ENCODE measurements at places on chromosomes 4 and X.

DNA sequence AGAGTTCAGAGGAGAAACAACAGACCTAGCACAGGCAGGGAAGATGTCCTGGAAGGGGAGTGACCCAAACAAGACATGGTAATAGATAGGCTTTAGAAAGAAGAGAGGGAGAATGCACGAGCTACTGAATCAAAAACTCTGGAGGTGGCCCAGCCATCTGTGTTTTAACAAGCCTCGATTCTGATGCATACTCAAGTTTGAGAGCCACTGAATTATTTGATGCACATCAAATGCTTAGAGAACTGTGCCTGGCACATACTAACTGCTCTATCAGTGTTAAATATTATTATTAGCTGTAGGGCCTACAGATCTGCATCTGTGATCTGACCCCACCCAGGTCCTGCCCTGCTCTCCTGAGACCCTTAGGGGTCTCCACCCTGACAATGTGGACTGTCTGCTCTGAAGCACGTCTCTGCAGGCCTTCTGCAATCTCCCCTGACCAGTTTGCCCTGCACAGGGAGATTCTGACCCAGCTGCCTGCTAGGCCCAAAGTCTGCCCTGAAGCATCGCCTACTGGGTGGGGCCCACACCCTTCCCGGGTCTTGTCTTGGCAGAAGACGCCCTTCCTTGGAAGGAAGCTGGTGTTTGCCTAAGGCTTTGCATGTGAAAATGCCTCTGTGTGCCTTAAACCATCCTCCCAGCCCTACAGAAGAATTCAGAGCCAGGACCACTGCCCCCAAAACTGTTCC is 201.5 kb upstream of the KLF3 start:
- DNase-seq = no peak

DNA sequence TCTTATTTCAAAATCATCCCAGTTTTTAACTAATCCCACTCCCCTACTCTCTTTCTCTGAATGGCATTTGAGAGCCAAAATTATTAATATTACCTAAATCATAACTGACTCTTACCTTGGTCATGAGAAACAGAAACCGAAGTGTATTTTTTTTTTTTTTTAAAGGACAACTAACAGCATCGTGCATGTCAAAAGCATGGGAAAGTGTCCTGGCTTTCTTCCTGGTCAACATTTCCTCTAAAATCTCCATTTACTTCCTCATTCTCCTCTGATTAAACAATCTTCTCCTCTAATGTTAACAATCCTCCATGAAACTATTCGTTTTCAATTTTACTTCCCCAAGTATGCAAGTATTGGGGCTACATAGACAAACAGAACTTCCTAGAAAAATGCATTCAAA is 2.1 kb upstream of the STS start:
- DNase-seq = no peak

- DNase-seq = no peak
Measured at GRCh38 chrX:154742613-154743012, 8.3 kb downstream of the GAB3 start.

DNA sequence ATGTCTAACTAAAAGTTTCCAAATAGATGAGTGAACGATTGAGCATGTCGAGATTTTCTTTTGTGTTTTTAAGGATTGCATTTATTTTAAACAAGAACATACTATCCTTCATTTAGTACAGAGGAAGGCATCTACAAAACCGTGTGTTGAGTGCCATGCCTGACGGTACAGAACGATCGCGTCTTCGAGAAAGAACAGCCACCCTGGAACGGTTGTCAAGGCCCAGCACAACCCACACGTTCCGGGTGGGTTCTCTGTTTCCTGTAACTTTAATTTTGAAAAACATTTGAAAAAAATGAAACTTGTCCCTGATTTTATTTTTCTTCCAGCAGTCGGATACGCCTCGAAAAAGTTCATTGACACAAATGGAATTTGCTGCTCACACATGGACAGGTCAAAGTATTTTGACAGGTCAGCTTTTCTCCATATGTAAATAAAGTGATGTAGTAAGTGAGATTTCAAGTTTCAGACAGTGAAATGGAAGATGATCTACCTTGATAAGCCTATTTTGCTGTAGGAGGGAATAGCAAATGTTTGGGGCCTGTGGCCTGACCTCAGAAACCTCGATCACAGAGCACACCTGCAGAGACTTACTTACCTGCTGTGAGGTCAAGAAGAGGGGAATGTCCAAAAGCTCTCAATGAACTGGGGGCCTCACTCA is 24.4 kb upstream of the CYP4V2 start:
- DNase-seq = no peak

GRCh38 chr4:67674098-67674497 is 26.9 kb downstream of the UBA6 start:
- no peak for DNase-seq
